ENCODE measurements at places on chromosomes 16 and 17.

- DNase-seq = no peak
These were observed 83.6 kb downstream of the TTC19 start for GRCh38 chr17:16083223-16083622.

DNA sequence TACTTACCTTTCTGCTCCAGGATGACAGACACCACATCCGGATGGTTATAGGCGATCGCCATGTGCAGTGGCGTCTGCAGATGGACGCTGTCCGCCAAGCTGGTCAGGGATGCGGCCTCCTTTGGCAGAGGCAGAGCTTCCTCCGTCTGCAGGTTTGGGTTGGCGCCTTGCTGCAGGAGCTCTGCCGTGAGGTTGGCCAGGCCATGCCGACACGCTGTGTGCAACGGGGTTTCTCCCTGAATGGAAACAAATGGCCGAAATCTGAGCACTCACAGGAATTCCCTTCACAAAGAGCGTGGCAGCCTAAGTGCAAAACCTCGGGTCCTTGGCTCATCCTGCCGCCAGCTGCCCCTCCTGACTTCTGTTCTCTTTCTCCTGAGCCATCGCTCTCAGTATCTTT is 41.8 kb downstream of the CYB5D2 start:
- no peak for DNase-seq

DNA sequence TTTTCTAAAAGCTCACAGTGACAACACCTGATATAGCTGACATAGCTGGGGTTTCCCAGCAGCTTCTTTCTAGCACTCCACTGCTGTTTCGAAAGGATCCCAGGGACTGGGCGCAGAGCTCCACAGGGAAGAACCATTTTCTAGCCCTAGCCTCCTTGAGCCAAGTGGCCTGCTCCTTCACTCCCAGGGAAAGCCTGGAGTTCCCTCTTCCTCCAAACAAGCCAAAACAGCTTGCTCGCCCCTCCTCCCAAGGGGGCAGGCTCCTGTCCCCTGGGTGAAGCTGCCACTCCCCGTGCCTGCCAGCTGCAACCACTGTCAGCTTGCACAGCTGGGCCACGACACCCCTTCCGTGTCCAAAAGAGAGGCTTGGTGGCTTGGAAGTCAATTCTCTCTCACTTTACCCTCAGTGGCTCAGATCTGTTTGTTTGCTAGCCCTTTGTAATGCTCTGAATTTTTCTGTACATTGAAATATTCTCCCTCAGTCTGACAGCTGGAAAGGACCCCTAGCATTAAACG is 59.8 kb downstream of the CYTH1 start:
- no peak for DNase-seq

- no peak for DNase-seq
These were observed 16.8 kb upstream of the NKD1 start for GRCh38 chr16:50531359-50531758.

DNA sequence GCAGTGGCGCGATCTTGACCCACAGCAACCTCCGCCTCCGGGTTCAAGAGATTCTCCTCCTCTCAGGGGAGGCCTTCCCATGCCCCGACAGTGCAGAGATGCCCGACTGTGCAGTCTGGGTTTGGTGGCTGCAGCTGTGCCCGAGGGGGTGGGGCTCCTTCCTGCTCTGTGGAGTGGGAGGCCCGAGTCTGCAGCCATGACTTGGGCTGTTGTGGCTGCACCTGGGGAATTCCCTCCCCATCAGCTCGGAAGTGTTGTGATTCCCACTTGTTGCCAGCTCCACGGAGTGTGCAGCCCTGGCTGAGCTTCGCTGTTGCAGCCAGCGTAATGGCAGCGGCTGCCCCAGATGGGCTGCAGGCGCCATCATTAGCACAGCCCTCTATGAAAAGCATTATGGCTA is 66.4 kb upstream of the SMIM36 start:
- no peak for DNase-seq

Data from GF-D8 (cell line).